ENCODE measurements at places on chromosomes 7 and 10. TPM values are rescaled to one million over a fixed set of nuclear protein-coding genes. Genes with fewer than 3 reads are reported as not detected.

DNA sequence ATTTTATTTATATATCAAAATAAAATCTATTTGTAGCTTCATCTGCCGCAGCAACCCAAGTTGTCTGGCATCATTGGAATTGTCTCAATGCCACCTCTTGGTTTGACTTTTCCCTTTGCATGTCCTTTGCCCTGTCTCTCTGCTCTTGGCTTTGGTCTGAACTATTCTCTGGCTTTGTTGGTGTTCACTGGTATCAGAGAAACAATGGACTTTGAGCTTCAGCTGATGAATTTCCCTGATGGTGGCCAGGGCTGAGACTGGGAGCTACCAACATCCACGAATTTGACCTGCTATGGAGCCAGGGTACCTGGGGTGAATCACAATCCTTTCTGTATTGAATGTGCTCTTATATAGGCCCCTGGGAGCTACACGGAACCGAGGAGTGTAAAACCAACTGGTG lies 311.7 kb upstream of the KIAA1217 start:
- no peak for DNase-seq
- H3K36me3 ChIP-seq: no peaks in the 10 kb centered on the region
- no peaks in the 10 kb centered on the region for H3K27me3 ChIP-seq
- H3K27ac ChIP-seq: no peak overlapping the region

- DNase-seq: no peak
- peaks cover 30% of the 10 kb centered on the region for H3K4me1 ChIP-seq
- no peak overlapping the region for H3K27ac ChIP-seq
- H3K4me3 ChIP-seq: no peak overlapping the region
These were observed 19.8 kb upstream of the RASSF4 start for GRCh38 chr10:44939691-44940401.

DNA sequence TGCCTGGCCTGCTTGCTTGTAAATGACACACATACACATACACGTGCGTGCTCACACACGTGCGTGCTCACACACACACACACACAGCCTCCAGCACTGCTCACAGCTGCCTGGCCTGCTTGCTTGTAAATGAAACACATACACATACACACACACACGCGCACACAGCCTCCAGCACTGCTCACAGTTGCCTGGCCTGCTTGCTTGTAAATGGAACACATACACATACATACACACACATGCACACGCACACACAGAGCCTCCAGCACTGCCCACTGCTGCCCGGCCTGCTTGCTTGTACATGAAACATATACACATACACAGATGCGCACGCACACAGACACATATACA lies 397.2 kb downstream of the PLXNA4 start:
- no peaks in the 10 kb centered on the region for H3K27me3 ChIP-seq
- no peaks in the 10 kb centered on the region for H3K4me1 ChIP-seq
- H3K36me3 ChIP-seq: no peaks in the 10 kb centered on the region
- DNase-seq: no peak

COL17A1 gene
- total RNA-seq: not detected

Data from tibial nerve (tissue), 4 donors.